ENCODE measurements at places on chromosomes 1 and 21.

DNA sequence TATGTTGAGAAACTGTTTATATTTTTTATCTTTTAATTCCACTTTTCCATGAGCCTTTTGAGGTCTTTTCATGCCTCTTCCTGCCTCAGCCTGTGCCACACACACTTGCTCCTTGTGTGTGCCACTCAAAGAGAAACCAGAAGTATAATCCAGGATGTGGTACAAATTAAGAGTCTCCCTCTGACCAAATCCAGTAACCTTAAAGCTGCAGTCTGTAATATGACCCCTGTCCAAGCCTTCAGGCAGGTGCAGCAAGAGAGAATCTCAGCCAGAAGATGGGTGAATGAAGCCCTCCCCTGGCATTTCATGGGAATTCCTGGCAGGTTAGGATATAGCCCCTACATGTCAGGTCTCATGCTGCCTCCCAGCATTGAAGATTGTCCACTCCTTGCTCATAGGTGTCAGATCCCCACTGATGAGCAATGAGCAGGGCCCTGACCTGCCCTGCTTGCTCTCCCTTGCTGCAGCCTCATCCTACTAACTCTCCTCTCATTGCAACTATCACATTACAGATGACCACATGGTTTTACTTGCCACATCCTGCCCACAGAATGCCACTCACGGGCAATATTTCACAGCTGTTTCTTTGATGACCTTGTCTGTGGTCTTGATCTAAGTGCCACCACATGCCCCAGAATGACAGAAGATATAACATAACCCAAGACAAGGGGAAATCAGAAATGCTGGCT, 169.3 kb downstream of the SEC16B start:
- no peak for DNase-seq

DNA sequence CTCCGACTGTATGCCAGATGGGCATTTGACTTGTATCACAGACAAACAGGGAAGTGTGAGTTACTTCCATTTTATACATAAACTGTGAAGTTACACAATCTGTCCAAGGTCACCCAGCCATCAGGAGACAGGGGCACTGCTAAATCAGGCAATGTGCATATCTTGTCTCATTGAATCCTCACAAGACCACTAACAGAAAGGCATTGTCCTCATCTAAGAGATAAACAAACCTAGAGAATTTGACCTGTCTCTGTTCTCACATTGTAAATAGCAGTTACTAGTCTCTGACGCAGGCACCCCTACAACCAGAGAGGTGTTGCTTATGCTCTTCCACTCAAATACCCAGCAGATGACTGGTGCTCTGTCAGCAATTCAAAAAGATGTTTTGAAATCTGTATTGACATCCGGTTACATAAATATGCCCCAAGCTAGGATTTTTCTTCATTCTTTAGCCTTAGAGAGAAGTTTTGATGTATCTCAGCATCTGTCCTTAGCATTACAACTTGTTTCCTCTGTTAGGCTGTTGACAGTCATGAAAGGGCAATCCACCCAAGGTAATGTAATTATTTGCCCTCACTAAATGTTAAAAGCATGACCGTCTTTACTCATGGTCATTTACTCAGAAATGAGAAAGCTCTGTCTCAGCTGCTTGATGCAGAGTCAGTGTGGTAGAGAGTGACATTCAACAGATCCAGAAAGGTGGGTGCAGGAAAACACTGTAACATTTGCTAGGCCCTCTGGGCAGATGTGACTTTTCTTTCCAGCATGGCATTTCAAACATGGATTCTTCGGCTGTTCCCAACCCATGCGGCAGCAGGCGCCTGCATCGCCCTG, 51.9 kb upstream of the ZNF326 start:
- no peak for DNase-seq

GRCh38 chr1:100443811-100444571, 91.7 kb downstream of the CDC14A start:
- peak; percentile 16 for DNase-seq

- no peak for DNase-seq
These were observed 38.6 kb downstream of the SLC45A1 start for GRCh38 chr1:8356256-8357209.

- DNase-seq = peak; percentile 63
These were observed 561 bp upstream of the COQ8A start for GRCh38 chr1:226939438-226940028.

GRCh38 chr1:234316937-234317336, 56.3 kb upstream of the COA6 start:
- DNase-seq = no peak

GRCh38 chr1:55127827-55128343, 87.3 kb downstream of the USP24 start:
- peak; percentile 46 for DNase-seq

DNA sequence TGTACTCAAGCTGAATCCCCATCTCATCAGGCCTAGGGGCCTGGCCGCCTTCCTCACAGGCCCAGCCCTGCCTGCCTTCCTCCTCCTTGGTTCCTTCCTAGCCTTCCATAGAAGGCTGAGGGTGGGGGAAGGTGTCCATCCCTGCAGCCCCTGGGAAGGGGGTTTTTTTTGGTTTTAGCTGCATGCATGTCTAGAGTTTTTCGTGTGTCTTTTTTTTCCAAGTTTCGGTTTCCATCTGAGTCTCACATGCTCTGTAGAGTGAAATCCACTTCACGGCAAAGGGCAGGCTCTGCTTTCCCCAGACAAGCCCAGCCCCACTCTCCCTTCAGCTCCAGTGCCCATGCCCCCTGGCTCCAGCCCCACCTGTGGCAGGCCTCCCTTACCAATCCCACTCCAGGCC, 32.1 kb downstream of the GRHL3 start:
- peak; percentile 64 for DNase-seq

- no peak for DNase-seq
These were observed 296.1 kb downstream of the PDE4B start for GRCh38 chr1:66088787-66089186.

GRCh38 chr1:241724741-241725356, 72.8 kb downstream of the WDR64 start:
- no peak for DNase-seq

DNA sequence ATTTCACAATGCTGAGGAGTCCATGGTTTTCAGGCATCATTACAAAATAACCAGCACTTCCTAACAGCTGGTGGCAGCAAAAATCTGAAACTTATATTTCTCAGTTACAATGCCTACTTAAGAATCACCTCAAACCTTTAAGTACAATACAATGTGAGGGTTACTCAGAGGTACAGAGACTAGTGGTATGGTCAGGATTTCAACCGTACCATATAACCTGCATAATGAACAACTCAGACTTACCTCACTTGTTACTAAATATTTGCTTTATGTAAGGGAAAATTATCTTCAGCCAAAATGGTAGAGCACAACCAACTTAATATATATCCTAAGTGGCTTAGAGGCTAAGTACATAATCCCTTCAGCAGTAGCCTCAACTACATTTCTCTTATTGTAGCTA, 344.5 kb downstream of the SMYD3 start:
- DNase-seq = no peak

GRCh38 chr1:89535537-89535936, 10.9 kb downstream of the LRRC8B start:
- no peak for DNase-seq

DNA sequence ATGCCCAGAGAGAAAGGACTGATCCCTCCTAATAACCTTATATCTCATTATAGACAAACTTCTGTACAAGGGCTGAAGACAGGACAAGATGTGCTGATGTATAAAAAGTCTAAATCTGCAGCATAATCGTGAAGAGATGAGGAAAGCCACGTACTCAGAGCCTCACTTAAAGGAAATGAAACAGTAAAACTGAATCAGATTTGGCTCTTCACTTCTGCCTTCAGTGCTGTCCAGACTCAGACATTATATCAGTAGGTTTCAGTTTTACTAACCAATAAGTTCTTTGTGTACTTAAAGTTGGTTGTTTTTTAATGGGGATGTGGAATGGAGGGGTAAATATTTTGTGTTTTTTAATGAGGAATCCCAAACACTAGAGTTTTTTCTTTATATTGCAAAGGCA, 45.3 kb upstream of the RGS1 start:
- DNase-seq = peak; percentile 46
